ENCODE measurements at places on chromosomes 11 and 22.

- no peak for DNase-seq
These were observed 739 bp upstream of the MRGPRE start for GRCh38 chr11:3232956-3233355.

GRCh38 chr11:66619080-66619554, 2.7 kb downstream of the RBM14 start:
- no peak for DNase-seq

DNA sequence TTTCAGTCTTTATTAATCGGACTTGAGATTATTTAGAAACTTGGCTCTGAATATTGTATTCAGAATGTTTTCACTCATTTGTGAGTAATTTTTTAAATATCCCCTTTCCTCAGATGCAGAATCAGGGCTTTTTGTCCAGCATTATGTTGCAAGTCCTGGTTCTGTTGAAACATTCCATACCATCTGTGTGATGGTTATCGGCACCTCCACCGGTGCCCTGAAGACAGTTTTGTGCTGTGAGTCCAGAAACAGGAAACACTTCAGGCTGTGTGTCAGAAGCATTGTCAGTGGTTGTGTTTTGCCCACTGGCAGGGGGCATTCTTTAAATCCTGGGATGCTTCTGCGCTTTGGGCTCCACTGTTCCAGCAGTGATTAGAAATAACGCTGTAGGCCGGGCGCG, 20.4 kb downstream of the CDPF1 start:
- DNase-seq: no peak

DNA sequence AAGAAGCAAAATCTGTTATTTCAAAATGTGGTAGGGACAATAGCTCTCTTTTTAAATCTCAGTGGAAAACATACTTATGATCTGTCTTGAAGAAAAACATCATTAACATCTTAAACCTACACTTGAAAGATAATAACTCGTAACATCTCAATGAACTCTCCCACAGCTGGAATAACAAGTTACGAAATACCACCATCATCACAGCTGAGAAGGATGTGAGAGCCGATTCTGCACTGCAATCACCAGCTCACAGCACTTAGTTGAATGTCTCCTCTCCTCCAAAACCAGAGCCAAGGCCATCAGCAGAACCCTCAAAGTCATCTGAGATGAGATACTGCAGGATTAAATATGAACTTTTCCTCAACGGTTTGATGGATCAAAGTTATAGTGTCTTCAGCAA, 124.3 kb downstream of the ARHGAP20 start:
- DNase-seq: no peak

DNA sequence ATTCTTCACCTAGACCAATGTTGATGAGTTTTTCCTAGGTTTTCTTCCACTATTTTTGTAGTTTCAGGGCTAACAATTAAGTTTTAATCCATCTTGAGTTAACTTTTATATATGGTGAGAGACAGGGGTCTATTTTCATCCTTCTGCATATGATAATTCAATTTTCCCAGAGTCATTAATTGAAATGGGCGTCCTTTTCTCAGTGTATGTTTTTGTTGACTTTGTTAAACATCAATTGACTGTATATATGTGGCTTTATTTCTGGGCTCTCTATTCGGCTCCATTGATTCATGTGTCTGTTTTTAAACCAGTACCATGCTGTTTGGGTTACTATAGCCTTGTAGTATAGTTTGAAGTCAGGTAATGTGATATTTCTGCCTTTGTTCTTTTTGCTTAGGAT, 282.1 kb downstream of the INSC start:
- DNase-seq: no peak

- no peak for DNase-seq
These were observed 6.4 kb downstream of the PRAME start for GRCh38 chr22:22552630-22553029.

DNA sequence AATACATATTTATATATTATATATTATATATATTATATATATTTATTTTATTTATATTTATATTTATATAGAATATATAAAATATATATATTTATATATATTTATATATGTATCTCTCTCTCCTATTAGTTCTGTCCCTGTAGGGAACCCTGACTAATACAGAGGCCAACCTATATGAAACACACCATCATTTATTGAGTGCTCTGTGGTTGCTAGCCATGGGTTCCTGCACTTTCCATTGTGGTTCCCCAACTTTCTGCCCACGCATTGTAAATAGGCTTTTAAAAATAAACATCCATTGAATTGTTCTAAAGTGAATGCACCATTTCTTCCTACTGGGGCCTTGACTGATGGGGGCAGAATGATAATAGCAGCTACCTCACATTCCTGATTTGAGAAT, 93.8 kb upstream of the SESN3 start:
- DNase-seq: no peak
